ENCODE measurements at places on chromosomes 7 and 10. TPM values are rescaled to one million over a fixed set of nuclear protein-coding genes. Genes with fewer than 3 reads are reported as not detected.

- DNase-seq = no peak
- peaks cover 55% of the 10 kb centered on the region for H3K36me3 ChIP-seq
- peaks cover 18% of the 10 kb centered on the region for H3K4me1 ChIP-seq
- no peaks in the 10 kb centered on the region for H3K27me3 ChIP-seq
Measured at GRCh38 chr10:102624751-102625645, 19.3 kb upstream of the TRIM8 start.

Gene VGF
- polyA plus RNA-seq = not detected

GRCh38 chr7:130489140-130489983 is 2.5 kb upstream of the MEST start:
- no peak for DNase-seq
- H3K27ac ChIP-seq = no peak overlapping the region
- H3K4me3 ChIP-seq = no peak overlapping the region
- H3K4me1 ChIP-seq = peaks cover 55% of the 10 kb centered on the region
- H3K27me3 ChIP-seq = peaks cover 59% of the 10 kb centered on the region
- no peaks in the 10 kb centered on the region for H3K36me3 ChIP-seq

Gene OR9A2
- not detected for polyA plus RNA-seq

DNA sequence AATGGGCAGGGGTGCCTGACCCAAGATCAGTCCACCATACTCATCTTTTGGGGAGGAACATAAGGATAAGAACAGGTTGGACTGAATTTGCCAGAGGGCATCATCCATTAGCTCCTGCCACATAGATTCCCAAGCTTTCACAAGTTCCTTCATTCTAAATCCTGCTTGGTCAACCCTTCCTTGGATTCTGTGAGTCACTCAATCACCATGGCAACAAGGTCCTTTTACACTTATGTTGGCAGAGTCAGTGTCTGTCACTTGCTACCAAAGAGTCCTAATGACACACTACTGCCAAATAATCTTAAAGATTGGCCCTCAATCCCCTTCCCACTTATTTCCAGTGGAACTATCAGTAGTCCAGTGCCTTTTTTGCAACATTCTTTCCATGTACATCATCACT is 5.0 kb upstream of the LGI1 start:
- no peaks in the 10 kb centered on the region for H3K36me3 ChIP-seq
- peak; percentile 24 for DNase-seq
- no peak overlapping the region for H3K27ac ChIP-seq

Gene PLCE1
- 0.02 TPM for polyA plus RNA-seq

Measured in CD14-positive monocyte (primary cell).